Stimulated activated CD4-positive, alpha-beta T cell treated with anti-CD3 and anti-CD28 coated beads, Interleukin-1b, Interleukin-23, amount 100 ng/mL, for 1 hour (primary cell): ENCODE measurements at places on chromosomes 2 and 18.

DNA sequence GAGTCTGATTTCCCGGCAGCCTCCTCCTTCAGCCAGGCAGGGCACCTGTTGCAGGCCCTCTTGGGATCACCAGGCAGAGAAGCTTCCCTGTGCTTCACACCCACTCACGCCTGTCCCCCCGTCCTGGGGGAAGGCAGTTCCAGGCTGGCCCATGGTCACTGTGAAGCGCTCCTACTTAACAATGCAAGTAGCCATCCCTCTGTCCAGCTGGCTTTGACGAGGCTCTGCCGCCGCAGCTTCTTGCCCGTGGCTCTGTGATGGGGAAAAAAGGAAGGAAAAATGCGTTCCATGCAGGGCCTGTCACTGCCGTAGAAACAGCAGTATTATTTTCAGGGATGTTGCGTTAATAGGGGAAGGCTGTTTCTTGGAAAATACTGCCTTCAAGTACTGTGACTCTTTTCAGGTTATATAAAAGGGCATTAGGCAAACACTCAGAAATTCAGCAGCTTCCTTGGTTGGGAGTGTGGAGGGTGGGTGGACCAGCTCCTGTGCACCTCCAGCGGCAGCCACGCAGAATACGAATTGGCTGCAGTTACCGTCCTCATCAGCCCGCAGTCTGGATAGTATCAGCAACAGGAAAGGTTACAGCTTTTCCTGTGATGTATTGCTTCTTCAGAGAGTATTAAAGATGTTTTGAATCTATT, 232.3 kb downstream of the KLHL29 start:
- no peak for DNase-seq

DNA sequence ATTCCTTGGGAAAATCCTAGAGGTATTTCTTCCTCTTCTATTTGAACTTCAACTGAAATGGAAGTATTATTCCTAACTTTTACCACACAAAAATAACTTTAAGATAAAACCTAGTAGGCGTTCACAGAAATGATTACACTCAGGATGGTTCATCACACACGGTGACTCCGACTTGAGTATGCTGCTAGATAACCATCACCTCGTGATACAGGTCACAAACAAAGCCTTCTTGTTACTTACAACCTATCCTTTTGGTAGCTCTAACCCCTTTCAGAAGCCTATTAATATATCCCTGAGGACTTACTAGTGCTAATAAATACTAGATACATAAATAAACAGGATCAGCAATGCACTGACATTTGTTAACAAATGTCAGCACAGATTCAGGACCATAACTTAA, 101.0 kb upstream of the DNER start:
- DNase-seq = no peak

DNA sequence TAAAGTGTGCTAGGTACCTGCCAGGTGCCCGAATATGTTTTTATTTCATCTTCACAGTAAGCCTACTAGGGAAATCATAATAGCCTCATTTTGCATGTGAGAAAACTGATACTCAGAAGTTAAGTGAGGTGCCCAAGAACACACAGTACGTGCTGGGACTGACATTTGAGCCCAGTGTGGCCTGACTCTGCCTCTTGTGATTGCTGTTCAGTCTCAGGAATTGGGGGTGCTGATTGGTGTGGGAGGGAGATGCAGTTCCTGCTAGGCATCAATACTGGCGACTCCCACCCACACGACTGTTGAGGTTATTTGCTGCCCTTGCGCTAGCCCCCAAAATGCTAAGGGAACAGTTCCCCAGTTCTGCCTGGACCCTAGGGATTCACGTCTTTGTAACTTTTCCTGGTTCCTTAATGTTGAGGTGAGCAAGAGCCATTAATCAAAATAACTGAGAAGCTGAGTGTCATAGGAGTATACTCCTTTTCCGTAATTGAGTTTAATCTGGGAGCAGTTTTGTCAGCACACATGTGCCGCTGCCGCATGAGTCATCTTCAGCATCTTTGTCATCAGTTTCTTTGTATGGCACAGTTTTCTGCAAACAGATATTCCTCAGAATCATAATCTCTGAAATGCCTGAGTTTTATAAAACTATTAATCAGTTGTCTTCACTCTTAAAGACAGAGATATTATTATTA, 120.7 kb downstream of the NCK2 start:
- no peak for DNase-seq

DNA sequence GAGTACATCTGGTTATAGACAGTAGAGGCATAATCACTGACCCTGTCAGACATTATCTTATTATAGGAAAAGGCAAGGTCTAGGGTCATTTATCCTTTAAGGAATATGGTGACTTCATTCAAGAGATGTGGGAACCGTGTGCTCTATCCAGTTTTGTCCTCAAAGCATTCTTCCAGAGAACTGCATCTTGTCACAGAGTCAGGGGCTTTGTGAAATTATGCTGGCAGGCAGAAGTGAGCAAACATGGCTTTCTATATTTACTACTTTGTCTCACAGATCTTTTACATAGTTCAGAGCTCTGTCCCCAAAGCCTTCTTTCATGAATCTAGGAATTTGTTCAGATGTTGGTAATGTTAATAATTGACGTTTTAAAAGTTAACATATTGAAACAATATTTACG, 177.4 kb downstream of the ASXL3 start:
- no peak for DNase-seq

- DNase-seq = no peak
Observed at GRCh38 chr2:226694149-226694548, 105.5 kb downstream of the IRS1 start.
